ENCODE measurements at places on chromosomes 5 and 9.

DNA sequence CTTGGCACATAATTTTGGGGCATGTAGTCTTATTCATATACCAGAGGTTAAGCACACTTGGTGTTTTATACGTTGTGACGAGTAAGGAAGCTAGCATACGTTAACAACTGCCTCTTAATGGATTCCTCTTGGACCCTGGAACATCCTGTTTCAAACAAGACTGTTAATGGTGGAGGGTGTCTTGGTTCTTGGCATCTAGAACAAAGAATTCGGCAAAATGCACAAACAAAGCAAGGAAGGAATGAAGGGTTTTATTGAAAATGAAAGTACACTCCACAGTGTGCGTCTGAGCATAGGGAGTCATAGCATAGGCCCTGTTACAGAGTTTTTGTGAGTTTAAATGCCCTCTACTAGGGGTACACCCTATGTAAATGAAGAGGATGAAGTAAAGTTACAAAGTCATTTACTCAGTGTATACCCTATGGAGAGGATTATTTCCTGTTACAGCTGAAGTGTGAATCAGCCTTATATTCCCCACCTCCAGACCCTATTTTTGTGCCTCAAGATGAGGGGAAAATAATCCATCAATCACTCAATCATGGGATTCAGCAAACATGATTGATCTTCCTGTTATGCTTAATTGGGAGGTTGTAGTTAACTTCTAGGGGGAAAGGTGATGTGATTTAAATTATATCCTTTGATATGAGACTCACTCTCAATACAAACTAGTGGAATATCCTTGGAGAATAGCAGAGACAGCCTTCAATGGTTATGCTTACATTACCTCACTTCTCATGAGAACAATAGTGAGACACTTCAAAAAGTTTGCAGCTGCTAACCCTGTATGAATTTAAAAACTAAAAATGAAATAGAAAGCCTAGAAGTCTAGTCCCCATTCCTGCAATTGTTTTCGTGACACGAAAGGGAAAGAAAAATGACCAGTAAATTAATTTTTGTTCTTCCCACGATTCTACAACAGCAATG, 84.9 kb upstream of the MYO10 start:
- ATAC-seq, result no peak

DNA sequence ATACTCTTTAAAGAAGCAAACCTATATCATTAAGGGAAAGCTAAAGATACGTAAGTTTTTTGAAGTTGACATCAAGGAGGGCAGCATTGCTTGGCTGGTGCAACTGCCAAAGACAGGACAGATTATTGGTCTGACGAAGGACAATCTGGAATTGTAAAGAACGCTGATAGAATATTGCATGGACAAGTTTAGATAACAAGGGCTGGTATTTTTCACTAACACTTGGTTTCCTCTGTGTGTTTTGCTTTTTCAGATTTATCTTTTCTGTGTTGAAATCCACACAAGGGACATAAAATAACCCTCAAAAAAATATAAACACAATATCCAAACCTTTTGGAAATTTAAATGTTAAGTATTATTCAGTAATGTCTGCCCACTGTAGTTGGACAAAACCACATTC, 39.7 kb downstream of the SLC1A3 start:
- ATAC-seq, result no peak

DNA sequence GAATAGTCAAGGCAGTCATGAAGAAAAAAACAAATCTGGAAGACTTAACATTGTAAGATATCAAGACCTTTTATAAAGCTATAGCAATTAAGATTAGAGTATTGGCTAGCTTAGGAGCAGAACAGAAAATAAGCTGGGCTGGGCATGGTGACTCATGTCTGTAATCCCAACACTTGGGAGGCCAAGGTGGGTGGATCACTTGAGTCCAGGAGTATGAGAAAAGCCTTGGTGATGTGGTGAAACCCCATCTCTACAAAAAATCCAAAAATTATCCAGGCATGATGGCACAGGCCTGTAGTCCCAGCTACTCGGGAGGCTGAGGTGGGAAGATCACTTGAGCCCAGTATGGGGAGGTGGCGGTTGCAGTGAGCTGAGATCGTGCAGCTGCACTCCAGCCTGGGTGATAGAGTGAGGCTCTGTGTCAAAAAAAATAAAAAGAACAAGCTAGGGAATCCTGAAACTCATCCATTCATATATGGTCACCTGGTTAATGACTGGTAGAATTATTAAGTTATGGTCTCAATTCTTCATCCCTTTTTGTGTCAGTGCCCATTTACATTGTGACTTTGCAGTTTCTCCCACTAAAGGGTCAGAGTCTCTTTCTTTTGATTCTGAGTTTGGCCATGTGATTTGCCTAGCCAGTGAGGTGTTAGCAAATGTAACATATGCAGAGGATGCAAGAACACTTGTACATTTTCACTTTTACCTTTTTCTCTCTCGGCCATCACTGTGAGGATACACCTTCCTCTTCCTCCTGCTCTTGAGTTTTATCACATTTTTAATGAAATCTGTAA, 144.6 kb upstream of the SGCD start:
- no peak for ATAC-seq

- ATAC-seq, result no peak
These were observed 40.6 kb downstream of the TNFSF8 start for GRCh38 chr9:114889802-114890224.

- ATAC-seq, result peak; percentile 47
These were observed 62.8 kb downstream of the SV2C start for GRCh38 chr5:76145945-76146344.

- ATAC-seq, result no peak
These were observed 74.0 kb downstream of the GCNT4 start for GRCh38 chr5:74978345-74978744.

- no peak for ATAC-seq
These were observed 166.2 kb downstream of the TMEM38B start for GRCh38 chr9:105860516-105860915.

GRCh38 chr5:305050-305449, 16.5 kb upstream of the AHRR start:
- ATAC-seq, result no peak

GRCh38 chr9:68704814-68705530, at the start of gene PIP5K1B:
Gene PIP5K1B, plus strand, starts transcription at chr9:68705240. Its CDS starts 117,375 bp downstream, at chr9:68822615.
- ATAC-seq, result peak; percentile 84

DNA sequence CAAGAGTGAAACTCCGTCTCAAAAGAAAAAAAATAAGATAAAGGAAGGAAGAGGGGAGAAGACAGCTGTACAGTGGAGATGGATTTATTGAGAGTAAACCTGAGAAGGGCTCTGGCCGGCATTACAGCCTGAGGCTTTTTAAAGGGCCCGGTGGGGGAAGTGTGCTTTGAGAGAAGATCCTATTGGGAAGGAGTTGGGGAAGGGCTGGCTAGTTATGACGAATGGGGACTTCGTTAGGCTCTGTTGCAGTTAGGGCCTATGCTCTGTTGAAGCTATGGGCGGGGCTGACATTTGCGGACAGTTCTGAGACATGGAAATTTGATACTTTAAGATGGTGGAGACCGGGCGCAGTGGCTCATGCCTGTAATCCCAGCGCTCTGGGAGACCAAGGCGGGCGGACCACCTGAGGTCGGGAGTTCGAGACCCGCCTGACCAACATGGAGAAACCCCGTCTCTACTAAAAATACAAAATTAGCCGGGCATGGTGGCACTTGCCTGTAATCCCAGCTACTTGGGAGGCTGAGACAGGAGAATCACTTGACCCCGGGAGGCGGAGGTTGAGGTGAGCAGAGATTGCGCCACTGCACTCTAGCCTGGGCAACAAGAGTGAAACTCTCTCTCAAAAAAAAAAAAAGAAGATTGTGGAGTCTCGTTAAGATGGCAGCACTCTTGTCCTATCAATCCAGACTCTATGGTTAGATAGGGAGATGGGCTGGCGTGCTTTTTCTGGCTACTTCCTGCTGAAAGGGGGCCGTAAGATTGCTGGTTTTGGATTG, 33.2 kb downstream of the C9orf50 start:
- ATAC-seq, result no peak

DNA sequence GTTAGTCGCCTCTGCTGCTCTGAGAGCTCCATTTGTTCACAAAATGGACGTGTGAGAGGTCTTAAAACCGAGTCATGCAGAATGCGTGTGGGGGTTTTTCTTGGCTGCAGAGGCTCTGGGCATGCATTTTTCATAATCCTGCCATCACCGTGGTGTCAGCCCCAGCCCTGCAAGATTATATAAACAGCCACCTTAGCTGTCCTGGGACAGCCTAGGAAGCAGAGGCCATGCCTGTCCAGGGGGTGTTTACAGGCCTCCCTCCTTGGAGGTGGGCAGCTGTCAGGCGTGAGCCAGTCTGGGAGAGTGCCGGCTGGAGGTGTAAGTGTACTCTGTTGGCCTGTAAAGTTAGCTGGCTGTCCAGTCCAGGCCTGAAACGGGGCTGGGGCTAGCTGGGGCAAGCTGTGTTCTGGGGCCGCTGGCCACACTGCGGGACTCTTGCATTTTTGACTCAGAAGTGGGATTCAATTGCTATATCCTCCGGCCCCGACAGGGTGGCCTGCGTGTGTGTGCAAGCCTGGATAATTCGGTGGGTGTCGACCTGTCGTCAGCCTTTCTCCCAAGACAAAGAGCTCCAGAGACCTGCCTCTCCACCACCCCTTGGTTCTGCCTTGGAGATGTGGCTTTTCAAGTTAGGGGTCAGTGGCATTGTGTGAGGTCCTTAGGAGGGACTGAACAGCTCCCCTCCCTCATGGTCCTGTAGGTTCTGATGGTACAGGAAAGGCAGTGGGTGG, 2.4 kb downstream of the WNK2 start:
- ATAC-seq, result no peak

DNA sequence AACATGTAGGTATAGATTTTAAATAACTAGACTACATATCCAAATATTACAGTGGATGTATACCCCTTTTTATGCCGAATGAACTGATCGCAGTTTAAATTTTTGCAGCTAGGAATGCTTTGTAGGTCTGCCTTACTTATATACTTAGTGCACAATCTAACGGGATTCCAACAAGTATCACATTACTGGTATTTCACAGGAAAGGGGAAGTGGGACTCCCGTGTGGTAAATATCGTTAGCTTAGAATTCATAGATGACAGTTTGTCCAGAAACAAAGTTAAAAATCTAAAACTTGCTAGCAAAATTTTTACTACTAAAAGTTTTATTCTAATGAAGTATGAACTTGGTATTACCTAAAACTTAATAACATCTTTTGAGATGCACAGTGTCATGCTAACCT, 193.5 kb upstream of the TLX3 start:
- ATAC-seq, result no peak

DNA sequence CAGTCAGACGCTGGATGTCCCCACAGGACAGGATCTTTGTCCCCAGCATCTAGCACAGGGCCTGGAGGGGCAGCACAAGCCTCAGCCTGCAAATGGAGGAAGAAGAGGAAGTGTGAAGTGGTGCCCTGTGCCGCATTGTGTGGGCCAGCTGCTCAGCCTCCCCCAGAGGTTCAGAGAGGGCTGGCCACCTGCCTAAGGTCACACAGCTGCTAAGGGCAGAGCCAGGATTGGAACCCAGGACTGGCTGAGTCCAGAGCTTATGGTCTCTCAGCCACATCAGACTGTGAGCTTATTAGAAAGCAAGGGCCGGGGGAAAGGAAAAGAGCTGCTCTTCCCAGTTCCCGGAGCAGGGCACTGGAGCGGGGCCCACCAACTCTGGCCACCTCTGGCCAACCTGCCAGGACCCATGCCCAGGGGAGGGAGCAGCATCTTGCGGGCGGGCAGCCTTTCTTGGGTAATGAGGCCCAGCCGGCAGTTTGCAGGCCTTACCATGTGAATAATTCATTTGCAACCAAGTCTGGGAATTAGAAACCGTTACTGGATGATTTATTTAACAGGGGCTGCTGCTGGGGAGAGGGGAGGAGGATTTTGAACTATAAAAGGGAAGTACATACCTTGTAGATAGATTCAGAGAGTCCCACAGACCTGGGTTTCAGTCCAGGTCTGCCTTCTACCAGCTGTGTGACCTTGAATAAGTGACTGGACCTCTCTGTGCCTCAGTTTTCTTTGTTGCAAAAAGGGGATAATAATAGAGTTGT, 11.6 kb upstream of the CRB2 start:
- no peak for ATAC-seq

- no peak for ATAC-seq
These were observed 166.0 kb downstream of the COL23A1 start for GRCh38 chr5:178423901-178424809.

- peak; percentile 83 for ATAC-seq
These were observed 9.2 kb downstream of the DCANP1 start for GRCh38 chr5:135437796-135438560.

GRCh38 chr5:37834542-37835379, 5.1 kb downstream of the GDNF start:
- peak; percentile 4 for ATAC-seq

GRCh38 chr9:121634329-121635261, 16.8 kb upstream of the DAB2IP start:
- peak; percentile 78 for ATAC-seq

DNA sequence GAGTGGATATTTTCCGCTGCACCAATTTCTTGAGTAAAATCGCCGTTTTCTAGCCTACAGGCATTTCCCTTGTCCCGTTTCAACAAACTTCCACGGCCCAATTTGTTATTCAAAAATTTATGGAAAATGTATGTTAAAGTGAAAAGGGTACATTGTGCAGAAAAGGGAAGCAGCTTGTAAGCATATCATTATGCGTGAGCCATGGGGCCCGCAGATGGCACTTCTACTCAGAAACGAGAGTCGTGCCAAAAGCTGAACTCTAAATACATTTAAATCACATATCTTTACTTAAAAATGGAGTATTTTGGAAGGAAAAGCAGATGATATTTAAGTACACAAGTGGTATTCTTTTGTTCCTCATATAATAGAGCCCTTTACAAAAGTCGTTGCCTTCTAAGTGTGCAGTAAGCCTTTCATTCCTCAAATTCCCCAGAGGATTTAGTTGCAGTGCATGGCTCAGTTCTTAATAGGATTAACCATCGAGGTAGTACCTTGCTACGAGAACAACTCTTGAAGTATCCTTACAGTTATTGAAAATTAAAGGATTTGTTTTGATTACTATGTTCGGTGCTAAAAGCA, 1227.2 kb upstream of the WWC1 start:
- no peak for ATAC-seq

GRCh38 chr5:87949676-87950631, 318.7 kb downstream of the TMEM161B start:
- ATAC-seq, result no peak

- peak; percentile 80 for ATAC-seq
These were observed 36.0 kb upstream of the BARHL1 start for GRCh38 chr9:132546148-132547051.

GRCh38 chr9:14813336-14814248, 91.1 kb upstream of the CER1 start:
- no peak for ATAC-seq

- no peak for ATAC-seq
These were observed 669.2 kb upstream of the ACO1 start for GRCh38 chr9:31715250-31715649.

DNA sequence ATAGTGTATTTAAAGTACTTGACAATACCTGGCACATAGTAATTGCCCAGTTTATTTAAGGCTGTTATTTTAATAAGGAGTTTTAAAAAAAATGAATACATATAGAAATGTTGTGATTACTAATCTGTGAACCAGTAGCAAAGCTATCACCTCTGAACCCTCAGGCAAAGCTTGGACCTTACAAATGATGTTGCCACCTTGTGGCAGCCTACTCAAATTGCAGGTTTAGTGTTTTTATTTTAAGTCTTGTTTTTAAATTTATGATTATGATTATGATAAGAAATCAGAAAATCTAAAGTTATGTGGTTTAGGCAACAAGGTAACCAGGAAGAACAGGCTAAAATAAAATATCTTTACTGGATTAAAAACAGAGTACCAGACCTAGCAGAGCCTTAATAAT, 35.8 kb downstream of the PPARGC1B start:
- no peak for ATAC-seq

GRCh38 chr9:5278486-5278885, 26.0 kb downstream of the RLN2 start:
- no peak for ATAC-seq

GRCh38 chr5:174139623-174140022, 94.1 kb downstream of the NSG2 start:
- ATAC-seq, result no peak

- ATAC-seq, result no peak
These were observed 26.7 kb downstream of the ALDH7A1 start for GRCh38 chr5:126568206-126568755.

Measured in SK-N-SH treated with all-trans-retinoic acid at 6 μM for 48 hours (cell line).